ENCODE measurements at places on chromosomes 3 and 15.

DNA sequence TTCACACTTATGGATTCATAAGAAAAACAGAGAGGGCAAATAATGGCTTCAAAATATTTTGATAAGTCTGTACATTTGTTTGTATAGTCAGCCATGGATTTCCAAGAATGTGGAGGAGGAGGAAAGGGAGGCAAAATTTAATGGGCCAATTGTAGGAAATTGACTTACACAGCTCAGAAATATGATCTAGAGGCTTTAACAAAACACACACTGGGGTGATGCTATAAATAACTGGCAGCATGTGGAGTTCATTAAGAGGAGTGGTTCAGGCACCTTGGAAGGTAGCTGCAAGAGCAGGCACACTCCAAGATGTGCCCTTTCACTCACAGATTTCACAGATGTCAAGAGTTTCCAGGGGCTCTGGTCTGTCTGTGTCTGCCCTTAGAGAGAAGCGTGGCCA is 193.4 kb upstream of the RASGRP1 start:
- peak; percentile 13 for DNase-seq

GRCh38 chr3:186481526-186481925 is 62.7 kb downstream of the CRYGS start:
- no peak for DNase-seq

GRCh38 chr3:111319598-111319997 is 222.4 kb upstream of the CD96 start:
- DNase-seq: no peak

DNA sequence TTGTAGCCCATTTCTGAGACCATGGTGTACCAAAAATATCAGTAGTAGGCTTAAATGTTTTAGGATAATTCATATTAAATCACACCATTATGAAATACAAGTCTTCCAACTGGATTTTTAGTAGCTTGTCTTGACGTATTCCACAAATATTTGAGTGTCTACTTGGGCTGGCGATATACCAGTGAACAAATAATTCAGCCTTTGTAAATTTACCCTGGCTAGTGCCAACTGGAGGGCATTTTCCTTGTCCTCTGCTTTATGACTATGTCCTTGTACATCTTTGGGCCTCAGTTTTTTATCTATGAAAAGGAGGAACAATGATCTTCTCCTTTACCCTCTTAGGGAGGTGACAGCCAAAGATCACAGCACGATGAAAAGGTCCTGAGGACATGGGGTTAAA is 114.8 kb downstream of the FRMD4B start:
- DNase-seq: no peak

- DNase-seq: no peak
Measured at GRCh38 chr3:117695871-117696645, 986.5 kb downstream of the TUSC7 start.

GRCh38 chr3:105905328-105905727 is 36.5 kb upstream of the CBLB start:
- no peak for DNase-seq

GRCh38 chr3:46484911-46485778 is 12.6 kb upstream of the RTP3 start:
- DNase-seq: peak; percentile 62

DNA sequence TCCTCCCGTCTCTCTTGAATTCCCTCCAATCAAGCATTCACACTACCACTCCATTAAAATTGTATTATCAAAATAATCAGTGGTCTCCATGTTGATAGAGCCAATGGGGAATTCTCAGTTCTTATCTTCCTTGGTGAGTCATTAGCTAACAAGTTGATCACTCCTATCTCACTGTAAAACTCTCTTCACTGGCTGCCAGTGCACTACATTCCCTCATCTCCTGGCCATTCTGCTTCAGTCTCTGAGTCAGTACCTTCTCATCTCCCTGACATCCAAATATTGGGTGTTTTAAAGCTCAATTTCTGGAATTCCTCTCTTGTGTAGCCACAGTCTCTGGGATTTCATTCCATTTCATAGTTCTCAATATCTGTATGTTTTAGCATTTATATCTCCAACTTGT is 175.2 kb downstream of the ALDH1A2 start:
- DNase-seq: no peak

DNA sequence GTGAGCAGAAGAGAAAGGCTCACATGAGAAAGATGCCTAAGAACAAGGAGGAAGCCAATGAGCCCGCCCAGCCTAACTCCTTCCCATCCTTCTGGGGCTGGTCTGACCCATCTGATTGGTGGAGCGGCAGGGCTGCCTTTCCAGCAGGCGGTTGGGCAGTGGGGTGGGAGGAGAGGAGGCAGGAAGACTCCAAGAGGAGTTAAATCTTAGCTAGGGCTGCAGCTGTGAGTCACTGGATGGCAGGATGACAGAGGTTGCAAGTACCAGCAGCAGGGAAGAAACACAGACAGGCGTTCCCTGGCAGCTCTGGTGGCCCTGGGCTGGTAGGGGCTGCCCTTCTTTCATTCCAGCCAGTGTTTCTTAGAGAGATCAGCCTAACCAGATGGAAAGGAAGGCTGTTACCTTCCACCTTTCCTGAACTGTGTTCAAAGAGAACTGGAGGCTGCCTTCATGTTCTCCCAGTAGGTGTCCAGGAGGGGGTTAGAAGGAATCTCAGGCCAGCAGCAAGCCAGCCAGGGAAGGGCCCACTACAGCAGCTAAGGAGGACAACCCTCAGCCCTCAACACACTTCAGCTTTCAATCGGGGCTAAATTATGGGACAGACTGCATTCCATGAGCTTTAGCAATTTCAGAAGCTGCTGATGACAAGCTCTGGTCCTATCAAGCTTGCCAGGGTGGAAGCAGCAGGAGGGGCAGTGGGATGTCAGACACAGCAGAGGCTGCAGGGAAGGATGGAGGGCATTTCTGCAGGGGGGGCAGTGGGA is 50.3 kb downstream of the CHSY1 start:
- DNase-seq: peak; percentile 98
